ENCODE measurements at places on chromosomes 4 and X.

GRCh38 chrX:42530027-42530426 is 247.9 kb downstream of the PPP1R2C start:
- DNase-seq, result no peak

DNA sequence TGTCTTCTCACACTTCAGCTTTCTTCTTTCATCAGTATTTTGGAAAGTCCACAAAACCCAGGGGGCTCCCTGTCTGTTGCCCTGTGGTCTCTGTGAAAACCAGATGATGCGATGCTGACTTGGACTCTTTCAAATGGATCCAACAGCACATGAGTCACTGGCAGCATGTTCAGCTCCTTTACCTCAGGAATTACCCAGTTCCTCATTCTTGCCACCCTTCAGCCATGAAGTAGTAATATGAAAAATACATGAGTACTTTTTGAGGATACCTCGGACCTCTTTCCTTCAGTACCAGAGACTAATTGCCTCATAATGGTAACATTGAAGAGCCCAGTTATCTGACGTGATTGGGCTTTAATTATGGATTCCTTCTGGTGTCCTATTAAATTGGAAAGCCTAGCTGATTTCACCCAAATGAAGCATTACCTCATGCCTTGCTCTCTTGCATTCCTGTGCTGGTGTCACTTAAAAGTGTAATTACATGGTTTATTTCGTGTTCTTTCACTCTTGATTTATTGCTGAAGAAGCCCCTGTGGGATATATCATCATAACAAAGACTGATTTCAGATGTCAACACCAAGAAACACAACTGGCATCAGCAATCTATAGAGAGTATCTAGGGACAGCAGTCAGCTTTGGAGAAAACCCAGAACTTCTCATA is 63.4 kb downstream of the NFKB1 start:
- DNase-seq, result no peak

DNA sequence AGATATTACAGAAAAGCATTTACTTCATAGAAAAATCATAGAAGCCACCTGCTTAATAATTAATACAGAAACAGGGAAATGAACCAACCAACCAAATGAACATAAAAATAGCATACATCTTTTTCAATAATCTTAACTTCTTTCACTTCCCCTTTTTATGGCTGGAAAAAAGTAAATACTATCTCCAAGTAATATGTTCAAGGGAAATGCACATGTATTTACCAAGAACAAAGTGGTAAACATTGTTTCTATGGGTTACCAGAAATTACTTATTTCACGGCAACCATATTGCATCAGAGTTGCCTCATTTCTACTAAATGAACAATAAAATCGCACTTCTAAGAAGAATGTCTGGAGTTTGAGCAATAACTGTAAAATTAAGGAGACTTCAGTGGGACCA is 321.3 kb downstream of the TMA16 start:
- no peak for DNase-seq

GRCh38 chrX:23482561-23482960 is 147.9 kb downstream of the PTCHD1 start:
- no peak for DNase-seq

DNA sequence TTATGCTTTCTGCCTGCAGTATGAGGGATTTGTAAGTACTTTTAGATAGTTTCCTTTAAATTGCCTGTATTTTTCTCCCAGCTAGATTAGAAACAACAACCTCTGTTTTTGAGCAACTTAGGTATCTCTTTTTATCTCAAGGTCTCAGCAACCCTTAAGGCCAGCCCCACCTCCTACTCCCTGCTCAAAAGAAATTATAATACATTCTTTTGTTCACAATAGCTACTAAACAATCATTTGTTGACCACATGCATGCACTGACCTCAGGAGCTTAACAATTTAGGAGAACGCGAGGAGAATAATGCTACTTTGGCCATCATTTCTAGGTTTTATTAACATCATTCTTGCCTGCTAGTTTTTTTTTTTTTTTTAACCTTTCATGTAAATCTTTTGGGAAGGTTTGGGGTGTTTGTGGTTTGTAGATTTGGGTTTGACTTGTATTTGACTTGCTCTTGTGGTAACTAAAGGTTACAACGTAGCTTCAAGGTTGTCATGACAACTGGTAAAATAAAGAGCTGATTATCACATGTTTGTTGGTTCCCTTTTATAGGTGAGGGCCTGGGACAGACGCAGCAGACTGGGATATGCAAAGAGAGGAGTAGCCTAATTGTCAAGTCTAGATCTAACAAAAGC is 145.4 kb upstream of the PLAC1 start:
- no peak for DNase-seq

GRCh38 chr4:182258441-182259000 is 15.3 kb downstream of the TENM3 start:
- no peak for DNase-seq

- no peak for DNase-seq
Measured at GRCh38 chr4:65865489-65865888, 195.2 kb upstream of the EPHA5 start.

Measured in aorta (tissue), 5 donors.